Peyer's patch (tissue), 4 donors: ENCODE measurements at places on chromosomes 4 and X. TPM values are rescaled to one million over a fixed set of nuclear protein-coding genes. Genes with fewer than 3 reads are reported as not detected.

DNA sequence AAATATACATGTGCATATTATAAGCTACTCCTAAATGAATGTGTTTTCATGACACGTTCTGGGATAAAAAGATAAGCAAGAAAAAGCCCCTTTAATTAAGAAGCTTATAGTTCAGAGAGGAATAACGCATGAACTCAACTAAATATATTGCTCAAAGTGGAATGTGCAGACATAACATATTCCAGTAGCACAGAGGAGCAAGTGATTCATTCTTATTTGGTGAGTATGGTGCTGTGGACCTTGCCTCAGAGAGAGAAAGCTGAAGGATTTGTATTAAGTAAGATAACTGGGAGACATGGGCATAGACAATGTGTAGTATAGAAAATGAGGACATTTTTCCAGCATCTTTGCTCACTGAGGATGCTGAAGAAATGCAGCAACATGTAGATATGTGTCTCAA, 76.8 kb downstream of the CFAP299 start:
- no peak for DNase-seq
- H3K4me1 ChIP-seq: no peaks in the 10 kb centered on the region
- no peaks in the 10 kb centered on the region for H3K36me3 ChIP-seq
- no peak overlapping the region for H3K27ac ChIP-seq
- H3K4me3 ChIP-seq: no peak overlapping the region

The NEIL3 gene
- total RNA-seq: 2.5 TPM

The BCORL1 gene
- 7.4 TPM for total RNA-seq

DNA sequence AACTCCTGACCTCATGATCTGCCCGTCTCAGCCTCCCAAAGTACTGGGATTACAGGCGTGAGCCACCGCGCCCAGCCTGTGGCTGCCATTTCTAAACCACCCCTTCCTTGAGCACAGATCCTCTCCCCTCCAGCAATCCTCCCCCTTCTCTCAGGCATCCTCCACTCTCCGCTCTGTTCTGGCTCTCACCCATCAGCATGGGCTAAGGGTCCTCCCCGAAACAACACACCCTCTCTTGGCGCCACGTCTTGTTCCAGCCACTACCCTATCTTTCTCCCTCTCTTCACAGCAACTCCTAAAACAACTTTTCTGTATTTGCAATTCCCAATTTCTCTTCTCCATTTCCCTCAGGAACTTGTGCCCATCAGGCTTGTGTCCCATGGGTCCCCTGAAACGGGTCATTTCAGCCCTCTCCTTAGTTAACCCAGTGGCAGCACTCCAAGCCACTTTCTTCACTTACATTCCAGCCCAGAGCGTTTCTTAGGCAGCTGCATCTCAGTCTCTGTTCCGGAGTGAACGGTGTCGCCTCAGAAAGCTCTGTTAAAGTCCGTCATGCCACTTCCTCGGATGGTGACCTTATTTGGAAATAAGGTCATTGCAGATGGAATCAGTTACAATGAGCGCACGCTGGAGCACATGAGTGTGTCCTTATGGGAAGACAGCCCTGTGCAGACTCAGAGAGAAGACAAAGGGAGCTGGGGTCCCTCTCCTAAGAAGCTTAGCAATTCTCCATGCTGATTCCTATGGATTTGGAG, 28.3 kb upstream of the CLDN24 start:
- H3K4me3 ChIP-seq: no peak overlapping the region
- H3K36me3 ChIP-seq: no peaks in the 10 kb centered on the region
- DNase-seq: peak; percentile 13
- no peaks in the 10 kb centered on the region for H3K4me1 ChIP-seq
- no peak overlapping the region for H3K27ac ChIP-seq

The TMSB15A gene
- total RNA-seq: not detected

DNA sequence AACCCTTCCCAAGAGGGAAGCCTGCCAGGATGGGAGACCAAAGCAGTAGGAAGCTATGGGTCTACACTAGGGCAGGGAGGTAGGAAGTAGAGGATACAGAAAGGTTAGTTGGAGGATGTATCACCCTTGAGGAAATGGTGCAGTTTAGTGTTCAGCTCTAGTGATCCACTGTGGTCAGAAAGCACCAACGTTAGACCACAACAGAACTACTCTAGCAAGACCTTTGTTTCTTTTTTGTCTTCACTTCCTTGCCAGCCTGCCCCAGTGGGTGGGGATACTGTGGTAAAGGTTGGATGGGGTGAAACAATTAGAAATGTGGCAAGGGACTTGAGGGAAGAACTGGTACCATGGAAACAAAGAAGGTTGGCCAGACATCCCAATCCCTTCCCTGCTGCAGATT, 83.3 kb downstream of the DDIT4L start:
- H3K4me1 ChIP-seq: no peaks in the 10 kb centered on the region
- H3K4me3 ChIP-seq: no peak overlapping the region
- peak; percentile 44 for DNase-seq
- H3K27me3 ChIP-seq: no peaks in the 10 kb centered on the region

DNA sequence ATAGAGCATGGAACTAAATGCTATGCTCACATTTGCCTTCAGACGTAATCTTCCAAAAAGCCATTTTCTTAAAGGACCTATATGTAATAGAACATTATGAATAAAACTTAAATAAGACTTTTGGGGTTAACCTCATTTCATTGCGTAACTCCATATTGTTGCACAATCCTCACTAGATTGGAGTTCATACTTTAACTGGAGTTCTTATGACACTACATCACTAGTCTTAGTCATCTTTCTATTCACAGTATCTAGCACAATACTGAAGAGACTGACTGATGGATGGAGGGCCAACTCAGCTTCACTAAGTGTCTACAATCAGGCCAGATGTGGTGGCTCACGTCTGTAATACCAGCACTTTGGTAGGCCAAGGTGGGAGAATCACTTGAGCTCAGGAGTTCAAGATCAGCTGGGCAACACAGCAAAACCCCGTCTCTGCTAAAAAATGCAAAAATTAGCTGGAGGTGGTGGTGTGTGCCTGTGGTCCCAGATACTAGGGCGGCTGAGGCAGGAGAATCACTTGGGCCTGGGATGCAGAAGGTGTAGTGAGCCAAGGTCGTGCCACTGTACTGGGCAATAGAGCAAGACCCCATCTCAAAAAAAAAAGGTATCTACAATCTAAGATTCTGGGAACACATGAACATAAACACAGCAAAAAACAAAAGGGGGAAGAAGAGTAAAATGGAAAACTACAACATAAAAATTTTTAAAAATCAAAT, 80.8 kb upstream of the MAB21L2 start:
- no peak overlapping the region for H3K27ac ChIP-seq
- H3K4me1 ChIP-seq: no peaks in the 10 kb centered on the region
- H3K27me3 ChIP-seq: no peaks in the 10 kb centered on the region

- H3K27ac ChIP-seq: no peak overlapping the region
- no peaks in the 10 kb centered on the region for H3K27me3 ChIP-seq
- DNase-seq: no peak
- no peaks in the 10 kb centered on the region for H3K36me3 ChIP-seq
- no peak overlapping the region for H3K4me3 ChIP-seq
These were observed 81.4 kb upstream of the IGFBP7 start for GRCh38 chr4:57191523-57192034.

DNA sequence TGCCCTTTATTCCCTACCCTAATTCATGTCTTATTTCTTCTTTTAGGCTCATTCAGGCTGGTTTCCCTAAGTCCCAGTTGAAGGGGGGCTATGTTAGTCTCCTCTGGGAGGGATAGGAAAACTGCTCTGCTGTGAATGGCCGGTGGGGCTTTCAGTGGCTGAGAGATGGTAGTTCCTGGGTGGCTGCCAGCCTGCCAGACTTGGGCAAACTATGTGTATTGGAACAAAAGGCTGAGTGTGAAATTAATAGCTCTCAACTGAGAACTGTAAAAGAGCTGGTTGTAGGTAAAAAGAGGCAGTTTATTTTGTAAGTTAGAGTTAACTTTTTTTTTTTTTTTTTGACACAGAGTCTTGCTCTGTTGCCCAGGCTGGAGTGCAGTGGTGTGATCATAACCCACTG, 28.8 kb downstream of the ARHGAP10 start:
- no peaks in the 10 kb centered on the region for H3K36me3 ChIP-seq
- no peak overlapping the region for H3K4me3 ChIP-seq
- no peak overlapping the region for H3K27ac ChIP-seq
- no peaks in the 10 kb centered on the region for H3K4me1 ChIP-seq

- H3K27ac ChIP-seq: no peak overlapping the region
- H3K36me3 ChIP-seq: no peaks in the 10 kb centered on the region
These were observed 124.3 kb downstream of the MAPK10 start for GRCh38 chr4:86235549-86235948.

DNA sequence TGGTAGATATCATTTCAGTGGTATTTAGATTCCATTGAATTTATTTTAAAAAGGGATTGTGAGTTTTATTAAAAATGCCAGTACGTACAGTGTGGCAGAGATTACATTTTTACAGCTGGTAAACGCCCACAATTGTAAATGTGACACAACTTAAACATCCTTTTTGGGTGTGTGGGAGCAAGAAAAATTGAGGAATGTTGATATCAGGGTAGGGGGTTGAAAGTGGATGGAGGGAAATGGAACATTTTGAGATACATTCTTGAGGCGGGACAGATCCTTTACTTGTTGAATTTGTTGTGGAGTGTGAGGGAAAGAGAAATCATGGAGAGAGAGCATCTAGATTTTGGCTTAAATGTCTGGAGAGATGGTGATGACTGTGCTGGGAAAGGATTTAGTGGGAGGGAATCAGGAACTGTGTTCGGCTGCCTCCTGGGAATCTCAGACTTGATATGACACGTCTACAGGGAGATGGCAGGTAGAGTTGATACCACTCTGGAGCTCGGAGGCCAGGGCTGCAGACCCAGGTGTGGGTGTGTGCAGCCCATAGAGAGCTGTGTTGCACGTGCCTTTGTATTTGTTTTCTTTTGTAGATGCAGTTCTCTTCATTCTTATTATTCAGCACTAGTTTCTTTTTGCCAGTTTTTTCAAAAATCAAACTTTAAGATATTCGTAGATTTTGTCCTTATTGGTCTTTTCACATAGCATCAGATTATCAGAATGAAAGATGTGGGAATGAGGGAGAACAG, 10.8 kb downstream of the TMEM131L start:
- no peak for DNase-seq
- no peaks in the 10 kb centered on the region for H3K27me3 ChIP-seq
- peaks cover 7% of the 10 kb centered on the region for H3K36me3 ChIP-seq
- no peak overlapping the region for H3K27ac ChIP-seq
- H3K4me3 ChIP-seq: no peak overlapping the region

The ODAPH gene
- total RNA-seq: not detected

DNA sequence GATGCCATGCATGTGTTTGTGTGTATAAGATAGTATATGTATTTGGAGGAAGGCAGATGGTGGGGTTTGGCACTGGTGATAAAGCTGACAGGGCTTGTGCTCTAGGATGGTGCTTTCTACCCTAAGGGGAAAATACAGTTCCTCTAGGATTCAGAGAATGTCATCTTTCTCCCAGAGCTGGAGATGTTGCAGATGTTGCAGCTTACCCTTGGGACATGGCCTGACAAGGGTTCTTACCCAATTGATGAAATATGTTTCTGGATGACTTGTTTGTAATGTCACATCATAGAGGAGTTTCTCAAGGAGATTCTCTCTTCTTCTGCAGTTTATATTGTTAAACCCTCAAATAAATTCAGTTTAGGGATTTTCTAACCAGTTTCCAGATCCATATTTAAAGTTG, 52.5 kb upstream of the PITX2 start:
- no peak overlapping the region for H3K27ac ChIP-seq
- H3K4me3 ChIP-seq: no peak overlapping the region
- no peaks in the 10 kb centered on the region for H3K36me3 ChIP-seq
- no peaks in the 10 kb centered on the region for H3K4me1 ChIP-seq

GRCh38 chr4:36207831-36208520, 36.3 kb downstream of the ARAP2 start:
- no peak overlapping the region for H3K4me3 ChIP-seq
- DNase-seq: no peak
- H3K4me1 ChIP-seq: no peaks in the 10 kb centered on the region
- no peak overlapping the region for H3K27ac ChIP-seq

The INTU gene
- 1.6 TPM for total RNA-seq

- H3K27me3 ChIP-seq: no peaks in the 10 kb centered on the region
- DNase-seq: no peak
- H3K4me3 ChIP-seq: no peak overlapping the region
- no peak overlapping the region for H3K27ac ChIP-seq
- no peaks in the 10 kb centered on the region for H3K36me3 ChIP-seq
- no peaks in the 10 kb centered on the region for H3K4me1 ChIP-seq
These were observed 100.0 kb upstream of the STX18 start for GRCh38 chr4:4641661-4642495.

- no peaks in the 10 kb centered on the region for H3K4me1 ChIP-seq
- no peak overlapping the region for H3K27ac ChIP-seq
- DNase-seq: no peak
- no peaks in the 10 kb centered on the region for H3K27me3 ChIP-seq
- no peak overlapping the region for H3K4me3 ChIP-seq
- no peaks in the 10 kb centered on the region for H3K36me3 ChIP-seq
These were observed 49.1 kb downstream of the DHRSX start for GRCh38 chrX:2451501-2452316.

GRCh38 chrX:130552444-130553073, 150.8 kb downstream of the RBMX2 start:
- no peak overlapping the region for H3K27ac ChIP-seq
- H3K27me3 ChIP-seq: no peaks in the 10 kb centered on the region
- no peak overlapping the region for H3K4me3 ChIP-seq
- DNase-seq: no peak

DNA sequence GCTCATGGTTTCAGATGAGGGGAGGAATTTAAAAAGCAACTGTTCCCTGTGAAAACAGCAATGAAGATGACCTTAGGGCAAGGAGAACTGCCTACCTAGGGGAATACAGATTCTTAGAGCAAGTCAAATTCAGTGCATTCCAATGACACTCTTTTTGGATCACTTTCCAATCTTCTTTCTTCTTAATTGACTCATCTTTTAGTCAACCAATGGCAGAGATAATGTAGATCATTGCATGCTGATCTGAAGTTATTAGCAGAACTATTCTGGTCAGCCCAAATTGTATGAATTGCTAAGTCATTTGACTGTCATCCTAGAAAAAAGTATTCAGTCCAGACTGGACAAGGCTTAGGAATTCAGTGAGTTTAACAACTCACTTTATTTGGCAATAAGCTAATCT, 12.6 kb upstream of the NR3C2 start:
- no peak overlapping the region for H3K27ac ChIP-seq
- H3K4me1 ChIP-seq: no peaks in the 10 kb centered on the region
- DNase-seq: no peak
- no peaks in the 10 kb centered on the region for H3K27me3 ChIP-seq
- no peak overlapping the region for H3K4me3 ChIP-seq

DNA sequence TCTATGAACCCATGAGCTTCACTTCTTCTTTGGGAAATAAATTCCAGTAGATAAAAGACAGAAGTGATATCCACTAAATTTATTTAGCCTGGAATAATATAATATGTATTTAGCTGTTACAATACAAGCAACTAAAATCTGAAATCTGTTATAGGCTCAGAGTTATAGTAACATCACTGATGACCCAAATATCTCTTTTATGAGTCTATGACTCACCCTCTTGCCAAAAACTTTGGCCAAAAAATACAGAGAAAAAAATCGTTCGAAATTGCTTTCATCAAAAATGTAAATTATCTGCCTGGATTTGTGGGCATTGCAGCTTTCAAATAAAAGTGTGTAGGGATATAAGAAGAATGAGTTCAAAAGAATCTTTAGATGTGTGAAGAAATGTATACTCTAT, 89.4 kb upstream of the DKK2 start:
- DNase-seq: no peak
- no peak overlapping the region for H3K4me3 ChIP-seq
- no peaks in the 10 kb centered on the region for H3K36me3 ChIP-seq
- no peaks in the 10 kb centered on the region for H3K27me3 ChIP-seq
- H3K4me1 ChIP-seq: no peaks in the 10 kb centered on the region
- H3K27ac ChIP-seq: no peak overlapping the region

- H3K36me3 ChIP-seq: no peaks in the 10 kb centered on the region
- H3K27ac ChIP-seq: no peak overlapping the region
- H3K4me3 ChIP-seq: peak overlapping the region; percentile 46
- no peak for DNase-seq
These were observed 16.2 kb downstream of the POU4F2 start for GRCh38 chr4:146654687-146655520.
